ENCODE measurements at places on chromosomes 3 and 15.

- DNase-seq, result no peak
Measured at GRCh38 chr15:75921732-75922703, 18.3 kb downstream of the FBXO22 start.

DNA sequence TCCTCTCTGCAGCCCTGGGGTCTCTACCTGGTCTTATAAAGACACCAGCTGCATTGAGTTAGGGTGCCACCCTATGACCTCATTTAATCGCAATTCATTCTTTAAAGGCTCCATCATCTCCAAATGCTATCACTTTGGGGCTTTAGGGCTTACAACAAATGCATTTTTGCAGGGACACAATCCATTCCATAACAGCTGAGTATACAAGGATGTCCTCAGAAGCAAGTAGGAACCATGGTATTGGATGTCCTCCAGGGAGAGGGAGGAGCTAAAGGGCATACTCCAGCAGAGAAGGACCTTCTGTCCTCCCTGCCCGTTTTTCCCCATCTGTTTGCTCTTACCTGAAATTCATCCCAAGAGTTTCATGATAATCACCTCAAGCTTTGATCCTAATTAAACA lies 30.3 kb downstream of the UMPS start:
- no peak for DNase-seq

GRCh38 chr3:148229107-148229506 lies 468.6 kb upstream of the AGTR1 start:
- peak; percentile 31 for DNase-seq

GRCh38 chr3:9026320-9027045 lies 63.2 kb upstream of the RAD18 start:
- no peak for DNase-seq

- DNase-seq, result no peak
Measured at GRCh38 chr3:177448987-177449359, 251.7 kb upstream of the TBL1XR1 start.

GRCh38 chr3:169218314-169218983 lies 445.1 kb downstream of the MECOM start:
- DNase-seq, result no peak

DNA sequence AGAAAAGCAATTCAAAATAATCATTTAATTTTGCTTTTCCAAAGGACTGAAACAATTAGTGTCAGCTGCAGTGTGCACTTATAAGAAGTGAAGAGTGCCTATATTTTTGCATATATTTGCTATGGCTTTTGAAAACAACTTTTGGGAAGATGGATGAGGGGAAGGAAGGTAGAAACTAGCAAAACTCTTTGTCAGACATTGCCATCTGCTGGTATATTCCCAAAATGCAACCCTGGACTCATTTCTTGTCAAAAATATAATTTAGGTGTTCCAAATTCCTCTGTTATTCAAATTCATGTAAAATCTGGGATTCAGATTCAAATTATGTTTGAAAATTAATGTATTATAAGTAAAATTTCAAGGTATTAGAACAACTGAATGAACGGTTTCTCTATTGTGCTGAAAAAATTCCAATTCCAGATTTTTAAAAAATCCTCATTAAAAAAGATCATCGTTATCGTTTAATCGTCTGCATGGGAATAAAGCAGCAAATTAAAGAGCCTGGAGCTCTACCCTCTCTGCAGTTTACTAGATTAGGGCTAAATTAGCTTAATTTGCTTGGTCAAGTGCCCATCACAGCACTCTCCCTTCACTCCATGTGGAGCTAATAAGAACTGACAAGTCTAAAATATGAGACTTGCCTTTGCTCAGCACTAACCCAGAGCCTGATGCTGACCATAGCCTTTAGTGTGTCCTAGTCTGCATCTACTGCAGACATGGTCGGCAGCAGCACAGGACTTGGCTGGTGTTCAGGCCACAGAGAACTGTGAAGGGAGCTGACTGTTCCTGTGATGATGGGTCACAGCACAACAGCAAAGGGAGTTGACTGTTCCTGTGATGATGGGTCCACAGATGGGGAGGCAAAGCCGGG lies 67.9 kb upstream of the MITF start:
- no peak for DNase-seq

GRCh38 chr3:155232605-155233004 lies 60.9 kb downstream of the STRIT1 start:
- DNase-seq, result no peak

- no peak for DNase-seq
Measured at GRCh38 chr15:100944244-100944895, 25.2 kb downstream of the LRRK1 start.

DNA sequence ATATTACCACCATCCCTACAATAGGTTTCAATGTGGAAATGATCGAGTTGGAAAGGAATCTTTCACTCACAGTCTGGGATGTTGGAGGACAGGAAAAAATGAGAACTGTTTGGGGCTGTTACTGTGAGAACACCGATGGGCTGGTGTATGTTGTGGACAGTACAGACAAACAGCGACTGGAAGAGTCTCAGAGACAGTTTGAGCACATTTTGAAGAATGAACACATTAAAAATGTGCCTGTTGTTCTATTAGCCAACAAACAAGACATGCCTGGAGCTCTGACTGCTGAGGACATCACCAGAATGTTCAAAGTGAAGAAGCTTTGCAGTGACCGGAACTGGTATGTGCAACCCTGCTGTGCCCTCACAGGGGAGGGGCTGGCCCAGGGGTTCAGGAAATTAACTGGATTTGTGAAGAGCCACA lies 510 bp downstream of the ARL14 start:
- DNase-seq, result no peak

DNA sequence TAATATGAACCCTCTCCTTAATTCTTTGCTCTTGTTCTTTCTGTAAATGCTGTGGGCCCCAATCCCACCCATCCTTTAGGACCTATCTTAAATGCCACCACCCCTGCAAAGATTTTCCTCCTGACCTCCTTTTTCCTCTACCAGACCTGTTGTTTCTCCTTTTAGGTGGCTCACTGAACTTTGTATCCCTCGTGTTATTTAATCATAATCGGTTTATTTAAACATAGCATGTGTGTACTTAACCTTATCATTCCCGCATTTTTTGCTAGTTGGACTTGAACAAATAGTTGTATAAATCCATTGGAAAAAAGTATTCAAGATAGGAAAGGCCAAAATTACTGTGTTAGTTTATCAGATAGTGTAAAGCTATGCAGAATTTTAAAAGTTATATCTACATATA lies 988 bp upstream of the NFKBIZ start:
- DNase-seq, result no peak

GRCh38 chr15:101542306-101543025 lies 53.0 kb upstream of the PCSK6 start:
- no peak for DNase-seq

DNA sequence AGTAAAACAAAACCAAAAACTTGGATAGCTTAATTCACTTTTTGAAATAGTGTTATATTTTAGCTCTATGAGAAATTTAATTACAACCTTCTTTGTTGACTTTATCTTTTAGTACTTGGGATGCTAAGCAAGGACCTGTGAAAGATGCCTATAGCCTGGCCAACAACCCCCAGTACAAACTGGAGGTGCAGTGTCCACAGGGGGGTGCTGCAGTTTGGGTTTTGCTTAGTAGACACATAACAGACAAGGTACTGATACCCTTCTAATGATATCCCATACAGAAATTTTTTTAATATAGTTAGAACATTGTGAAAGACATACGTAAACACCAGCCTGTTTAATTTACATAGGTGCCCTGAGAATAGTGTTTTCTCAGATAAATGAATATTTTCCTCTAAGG lies 35.3 kb downstream of the CAPN7 start:
- peak; percentile 13 for DNase-seq

DNA sequence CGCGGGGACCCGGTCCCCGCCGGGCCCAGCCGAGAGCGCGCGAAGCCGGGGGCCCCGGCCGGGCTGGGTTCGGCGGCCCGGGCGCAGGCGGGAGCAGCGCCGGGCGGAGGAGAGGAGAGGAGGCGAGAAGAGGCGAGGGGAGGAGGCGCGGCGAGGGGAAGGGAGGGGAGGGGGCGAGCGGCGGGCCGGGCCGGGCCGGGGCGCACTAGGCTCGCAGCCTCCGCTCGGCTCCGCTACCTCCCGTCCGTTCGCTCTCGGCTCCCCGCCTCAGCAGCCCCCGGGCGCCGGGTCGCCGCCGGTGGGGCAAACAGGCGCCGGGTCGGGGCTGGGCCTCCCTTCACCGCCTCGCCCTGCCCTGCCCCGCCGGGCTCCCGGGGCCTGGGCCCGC lies 351 bp downstream of the INSYN1 start:
- DNase-seq, result no peak
